ENCODE measurements at places on chromosomes 1 and 21. TPM values are rescaled to one million over a fixed set of nuclear protein-coding genes. Genes with fewer than 3 reads are reported as not detected.

DNA sequence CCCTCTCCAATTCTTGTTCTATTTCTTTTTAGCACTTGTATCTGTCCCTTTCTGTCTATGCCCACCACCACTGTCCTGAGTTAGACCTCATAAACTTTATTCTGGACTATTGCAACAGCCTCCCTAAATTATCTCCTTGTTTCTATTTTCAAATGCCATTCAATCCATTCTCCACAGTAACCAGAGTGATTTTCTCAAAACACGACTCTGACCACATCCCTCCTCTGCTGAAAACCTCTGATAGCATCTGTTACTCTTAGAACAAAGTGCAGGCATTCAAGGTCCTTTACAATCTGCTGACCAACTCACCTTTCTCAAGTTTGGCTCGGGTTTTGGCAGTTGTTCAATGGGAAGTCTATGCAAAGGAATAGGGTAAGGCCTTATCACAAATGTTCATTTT, 22.8 kb upstream of the GPX7 start:
- no peak for DNase-seq

The KCNK2 gene
- not detected for total RNA-seq

DNA sequence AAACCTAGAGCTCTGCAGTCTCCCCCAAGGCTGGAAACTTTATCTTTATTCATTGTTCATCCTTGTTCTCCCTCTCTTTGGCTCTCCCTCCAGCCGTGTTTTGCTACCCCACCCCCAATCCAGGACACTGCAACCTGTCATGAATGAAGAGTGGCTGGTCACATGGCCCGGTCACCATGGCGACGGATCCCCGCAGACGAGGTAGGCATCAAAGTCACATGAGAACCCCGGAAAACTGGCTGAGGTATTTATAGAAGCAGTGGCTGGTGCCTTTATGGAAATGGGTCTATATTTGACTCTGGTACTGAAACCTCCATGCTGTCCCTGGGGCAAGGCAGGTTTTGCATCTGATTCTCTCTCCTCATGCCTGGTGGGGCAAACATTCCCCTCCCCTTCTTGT, 13.4 kb upstream of the SLC6A17 start:
- no peak for DNase-seq

- no peak for DNase-seq
Observed at GRCh38 chr1:43049481-43049880, 90.8 kb upstream of the SLC2A1 start.

- DNase-seq = no peak
Observed at GRCh38 chr1:66576645-66577044, 42.7 kb downstream of the SGIP1 start.

The ORC1 gene
- total RNA-seq = 1.0 TPM

DNA sequence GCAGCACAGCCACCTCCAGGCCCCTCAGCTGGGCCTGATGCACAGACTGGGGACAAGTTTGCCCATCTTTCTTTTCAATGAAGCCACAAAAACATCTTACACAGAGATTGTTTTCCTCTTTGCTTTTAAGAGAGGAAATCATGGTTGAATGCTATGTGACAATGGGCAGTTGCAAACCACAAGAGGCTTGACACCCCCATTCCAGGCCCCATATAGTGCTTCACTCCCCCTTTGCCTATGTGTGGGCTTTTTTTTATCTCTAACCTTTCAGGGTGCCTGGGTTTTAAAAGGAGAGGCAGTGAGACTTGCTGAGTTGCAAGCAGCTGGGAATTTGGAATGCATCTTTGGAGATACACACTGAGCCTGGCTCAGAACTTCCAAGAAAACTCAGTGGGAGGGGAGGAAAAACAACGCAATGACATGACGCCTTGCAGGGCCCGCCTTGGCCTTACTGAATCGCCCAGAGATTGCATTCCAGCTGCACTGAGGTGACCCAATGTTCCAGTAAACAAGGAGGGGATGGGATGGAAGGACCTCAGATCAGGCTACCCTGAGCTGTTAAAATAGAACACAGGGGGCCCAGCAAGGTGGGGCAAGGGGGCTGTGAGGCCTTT, 145.2 kb upstream of the ZNF648 start:
- DNase-seq = no peak

DNA sequence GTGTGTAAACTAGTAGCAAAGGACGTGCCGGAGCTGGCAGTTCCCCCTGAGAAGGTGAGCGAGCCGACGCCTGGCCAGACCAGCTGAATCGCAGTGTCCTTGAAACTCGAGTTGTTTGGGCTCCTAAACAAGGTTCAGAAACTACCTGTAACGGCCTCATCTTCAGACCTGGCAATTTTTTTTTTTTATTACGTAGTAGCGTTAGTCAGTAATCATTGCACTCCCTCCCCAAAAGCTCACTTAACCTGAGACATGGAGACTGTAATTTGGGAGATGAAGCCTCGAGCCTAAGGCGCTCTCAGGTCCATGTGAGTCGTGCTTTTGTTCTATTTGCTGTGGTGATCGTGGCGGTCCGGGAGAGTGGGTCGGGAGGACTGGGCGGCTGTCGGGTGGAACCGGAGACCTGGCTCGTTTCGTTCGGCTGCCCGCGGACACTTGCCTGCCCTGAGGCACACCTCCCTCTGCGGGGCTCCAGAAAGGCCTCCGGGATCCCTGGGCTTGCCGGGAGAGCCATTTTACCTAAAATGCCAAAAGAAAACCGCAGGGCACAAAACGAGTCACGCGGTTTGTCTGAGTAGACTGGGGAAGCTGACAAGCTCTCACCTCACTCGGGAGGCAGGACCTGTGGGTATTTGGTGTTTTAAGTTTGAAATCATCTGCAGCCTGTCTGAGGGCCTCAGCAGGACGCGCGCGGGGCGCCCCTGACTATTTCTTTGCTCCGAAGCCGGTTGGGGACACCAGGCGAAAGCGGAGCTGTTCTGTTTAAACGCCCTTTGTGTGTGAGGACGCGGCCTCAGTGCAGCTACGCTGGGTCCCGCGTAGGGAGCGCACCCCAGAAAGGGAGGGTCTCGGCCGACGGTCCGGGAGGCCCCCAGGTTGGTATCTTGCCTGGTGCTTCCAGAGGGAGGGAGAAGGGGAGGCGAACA, 722 bp downstream of the LHX8 start:
- no peak for DNase-seq

The CYYR1 gene
- not detected for total RNA-seq

GRCh38 chr1:236011641-236012040, 53.2 kb downstream of the NID1 start:
- no peak for DNase-seq

DNA sequence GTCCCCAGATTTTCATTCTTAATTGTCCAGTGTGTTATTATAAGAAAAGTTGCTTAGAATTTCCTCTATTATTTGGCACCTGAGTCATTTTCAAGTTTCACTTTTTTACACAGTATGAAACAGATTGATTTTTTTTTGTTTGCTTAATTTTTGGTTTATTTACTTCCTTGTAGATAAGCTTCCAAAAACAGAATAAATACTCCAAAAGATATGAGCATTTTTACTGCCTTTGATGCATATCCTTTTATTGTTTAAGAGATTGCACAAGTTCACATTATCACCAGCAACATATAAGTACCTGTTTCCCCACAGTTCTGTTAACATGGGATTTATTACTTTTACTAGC, 36.3 kb upstream of the AHCYL1 start:
- no peak for DNase-seq

The C4BPA gene
- not detected for total RNA-seq

The FAM163A gene
- total RNA-seq = not detected

DNA sequence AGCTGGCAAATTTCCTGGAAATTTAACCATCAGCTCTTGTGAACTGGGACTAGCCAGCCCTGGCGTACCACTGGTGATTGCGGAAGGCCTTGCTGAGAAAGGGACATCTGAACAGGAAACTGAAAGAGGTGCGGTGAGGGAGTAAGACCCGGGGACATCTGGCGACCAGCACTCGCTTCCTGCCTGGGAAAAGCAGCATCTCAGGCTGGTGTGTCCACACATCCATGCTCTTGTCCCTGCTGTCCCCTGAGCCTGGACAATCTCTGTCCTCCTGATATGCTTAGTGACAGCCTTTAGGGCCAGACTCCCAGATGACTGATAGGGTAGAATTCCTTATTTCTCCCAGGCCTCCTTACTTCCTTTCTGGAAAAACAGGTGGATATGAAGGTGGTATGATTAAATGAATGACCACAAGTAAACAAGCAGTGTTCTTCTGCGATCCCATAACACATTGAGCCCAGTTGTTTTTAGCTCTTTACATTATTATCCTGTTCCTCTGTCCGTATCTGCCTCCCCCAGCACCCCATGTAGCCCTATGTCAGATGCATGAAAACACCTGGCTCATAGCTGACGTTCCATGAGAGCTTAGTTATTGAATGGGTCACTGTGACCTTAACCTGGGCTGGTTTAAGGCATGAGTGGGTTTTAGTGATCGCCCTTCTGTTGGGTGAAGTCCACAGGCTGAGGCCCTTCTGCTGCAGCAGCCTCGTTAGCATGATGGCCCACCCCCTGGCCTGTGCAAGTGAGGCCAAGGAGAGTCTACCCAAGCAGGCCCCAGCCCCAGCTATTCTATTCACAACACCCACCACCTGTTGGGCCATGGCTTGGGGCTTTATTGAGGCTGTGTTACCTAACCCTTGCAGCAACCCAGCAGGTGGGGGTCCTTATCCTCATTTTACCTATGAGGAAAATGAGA, 76.1 kb upstream of the GADD45A start:
- DNase-seq = no peak

The GPR3 gene
- not detected for total RNA-seq

GRCh38 chr1:180945151-180945550, 32.5 kb downstream of the KIAA1614 start:
- DNase-seq = no peak

DNA sequence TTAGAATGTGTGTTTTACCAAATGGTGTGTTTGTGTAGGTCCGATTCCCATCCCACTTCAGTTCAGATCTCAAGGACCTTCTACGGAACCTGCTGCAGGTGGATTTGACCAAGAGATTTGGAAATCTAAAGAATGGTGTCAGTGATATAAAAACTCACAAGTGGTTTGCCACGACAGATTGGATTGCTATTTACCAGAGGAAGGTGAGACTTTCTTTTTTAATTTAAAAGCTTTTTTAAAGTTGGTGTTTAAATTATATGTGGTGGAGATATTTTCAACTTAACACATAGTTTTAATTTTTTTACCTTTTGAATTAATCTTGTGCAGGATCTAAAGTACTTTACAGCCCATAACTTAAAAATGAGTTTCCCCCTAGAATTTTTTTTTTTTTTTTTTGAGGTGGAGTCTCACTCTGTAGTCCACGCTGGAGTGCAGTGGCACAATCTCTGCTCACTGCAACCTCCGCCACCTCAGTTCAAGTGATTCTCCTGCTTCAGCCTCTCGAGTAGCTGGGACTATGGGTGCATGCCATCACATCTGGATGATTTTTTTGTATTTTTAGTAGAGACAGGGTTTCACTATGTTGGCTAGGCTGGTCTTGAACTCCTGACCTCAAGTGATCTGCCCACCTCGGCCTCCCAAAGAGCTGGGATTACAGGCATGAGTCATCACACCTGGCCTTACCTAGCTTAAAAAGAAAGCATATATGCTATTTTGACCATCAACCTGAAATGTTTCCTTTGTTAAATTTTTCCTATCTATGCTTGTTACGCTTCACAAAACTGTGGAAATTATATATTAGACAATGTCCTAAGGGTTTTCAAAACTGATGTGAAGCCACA, 70.3 kb downstream of the PRKACB start:
- no peak for DNase-seq

DNA sequence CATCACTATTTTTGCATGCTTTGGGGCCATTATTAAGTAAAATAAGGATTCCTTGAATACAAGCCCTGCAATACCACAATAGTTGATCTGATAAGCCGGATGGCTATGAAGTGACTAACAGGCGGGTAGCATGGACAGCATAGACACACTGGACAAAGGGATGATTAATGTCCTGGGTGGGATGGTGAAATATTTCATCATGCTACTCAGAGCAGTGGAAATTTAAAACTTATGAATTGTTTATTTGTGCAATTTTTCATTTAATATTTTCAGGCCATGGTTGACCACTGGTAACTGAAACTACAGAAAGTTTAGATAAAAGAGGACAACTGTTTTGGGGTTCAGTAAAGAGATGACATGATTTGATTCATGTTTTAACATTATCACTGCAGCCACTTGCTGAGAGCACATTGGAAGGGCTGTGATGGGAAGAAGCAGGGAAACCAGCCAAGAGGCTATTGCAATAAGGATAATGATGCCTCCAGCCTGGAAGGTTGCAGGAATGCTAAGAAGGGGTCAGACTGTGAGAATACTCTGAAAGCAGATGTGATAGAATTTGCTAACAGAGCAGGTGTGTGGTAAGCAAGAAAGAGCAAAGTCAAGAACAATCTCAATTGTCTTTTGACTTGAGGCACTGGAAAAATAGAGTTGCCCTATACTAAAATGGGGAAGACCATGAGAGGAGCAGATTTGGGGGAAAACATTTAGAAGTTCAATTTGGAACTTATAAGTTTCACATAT, 62.5 kb upstream of the TNFSF4 start:
- DNase-seq = no peak

DNA sequence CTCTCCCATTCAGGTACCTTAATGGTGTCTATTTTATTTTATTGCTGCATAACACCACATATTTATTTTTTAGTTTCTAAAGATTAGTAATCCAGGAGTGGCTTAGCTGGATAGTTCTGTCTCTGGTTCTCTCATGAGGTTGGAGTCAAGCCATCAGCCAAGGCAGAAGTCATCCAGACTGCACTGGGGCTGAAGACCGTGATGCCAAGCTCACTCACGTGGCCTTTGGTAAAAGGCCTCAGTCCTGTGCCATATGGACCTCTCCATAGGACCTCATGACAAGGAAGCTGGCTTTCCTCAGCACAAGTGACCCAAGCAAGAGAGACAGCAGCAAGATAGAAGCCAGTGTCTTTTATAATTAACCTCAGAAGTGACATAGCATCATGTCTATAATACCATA, 23.0 kb upstream of the DDR2 start:
- no peak for DNase-seq

The ZBTB37 gene
- 27.9 TPM for total RNA-seq

- DNase-seq = no peak
Observed at GRCh38 chr1:83033682-83034081, 965.2 kb downstream of the TTLL7 start.

DNA sequence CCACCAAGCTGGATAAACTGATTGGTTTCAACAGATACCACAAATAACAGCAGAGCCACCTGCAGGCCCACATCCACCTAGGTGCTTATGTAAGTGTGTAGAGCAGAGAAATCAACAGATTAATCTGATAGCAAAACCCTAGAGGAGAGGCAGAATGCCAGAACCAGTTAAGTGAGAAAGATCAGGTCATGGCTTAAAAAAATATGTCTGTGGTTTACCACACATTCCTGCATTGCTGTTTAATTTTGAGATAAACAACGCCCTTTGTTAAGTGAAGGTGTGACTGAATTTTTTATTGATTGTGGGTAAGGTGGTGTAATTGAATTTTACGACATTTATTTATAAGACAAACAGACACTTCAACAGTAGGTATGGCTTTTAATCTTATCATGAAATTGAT, 21.2 kb downstream of the CRNN start:
- no peak for DNase-seq
